GM04503 (cell line): ENCODE measurements at places on chromosomes 16 and 17.

DNA sequence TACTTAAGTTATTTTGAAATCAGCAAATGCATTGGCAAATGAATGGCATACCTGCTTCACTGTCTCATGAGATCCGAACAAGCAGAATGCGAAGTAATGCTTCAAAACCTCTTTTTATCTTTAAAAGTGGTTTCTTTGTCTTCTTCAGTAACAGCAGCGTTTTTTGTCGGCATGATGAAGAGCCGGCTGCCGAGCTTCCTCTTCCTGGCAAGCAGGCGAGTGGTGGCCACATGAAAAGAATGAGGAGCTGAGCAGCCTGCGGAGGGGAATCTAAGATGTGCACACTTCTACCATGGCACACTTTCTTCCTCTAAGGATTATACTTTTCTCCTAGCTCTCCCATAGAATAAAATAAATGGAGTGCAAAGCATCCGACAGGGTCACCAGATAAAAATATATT is 42.4 kb upstream of the AKTIP start:
- DNase-seq = no peak

GRCh38 chr16:82523815-82524214 is 103.0 kb upstream of the CDH13 start:
- DNase-seq = no peak

DNA sequence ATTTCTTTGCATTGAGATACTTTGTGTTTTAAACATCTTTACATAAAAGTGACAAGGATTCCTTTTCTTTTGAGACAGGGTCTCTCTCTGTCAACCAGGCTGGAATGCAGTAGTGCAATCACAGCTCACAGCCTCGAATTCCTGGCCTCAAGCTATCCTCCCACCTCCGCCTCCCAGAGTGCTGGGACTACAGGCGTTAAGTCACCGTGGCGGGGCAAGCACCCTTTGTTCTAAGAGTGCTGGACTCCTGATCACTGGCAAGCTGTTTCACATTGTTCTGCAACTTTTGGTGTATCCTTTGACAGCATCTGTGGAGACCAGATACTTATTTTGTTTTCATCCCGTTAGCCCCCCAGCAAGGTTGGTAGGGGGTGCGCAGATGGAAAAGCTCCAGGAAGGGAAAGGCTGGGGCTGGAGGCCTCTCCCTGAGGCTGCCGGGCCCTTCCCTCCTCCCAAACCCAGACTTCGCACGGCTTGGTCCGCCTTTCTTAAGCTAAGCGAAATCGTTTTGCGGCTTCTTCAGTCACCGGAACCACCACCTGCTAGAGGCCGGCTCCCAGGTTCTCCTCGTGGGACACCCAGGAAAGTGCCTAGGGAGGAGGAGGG is 1.1 kb downstream of the ST6GALNAC2 start:
- DNase-seq = no peak

GRCh38 chr16:27515874-27516353 is 33.8 kb downstream of the GTF3C1 start:
- no peak for DNase-seq

DNA sequence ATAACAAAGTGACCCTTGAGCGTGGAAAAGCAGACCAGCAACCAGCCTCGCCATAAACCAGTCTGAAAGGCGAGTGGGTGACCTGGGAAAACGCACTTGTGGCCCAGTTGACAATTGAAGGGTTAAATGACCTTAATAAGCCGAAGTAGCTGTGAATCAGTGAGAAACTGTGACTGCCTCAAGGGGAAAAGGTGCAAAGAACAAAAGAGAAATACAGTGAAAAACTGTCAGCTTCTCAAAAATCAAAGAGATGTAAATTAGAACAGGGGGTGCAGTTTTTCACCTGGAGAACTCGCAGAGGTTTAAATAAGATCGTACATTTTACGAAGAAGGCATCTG is 124.1 kb downstream of the CMIP start:
- DNase-seq = no peak

- no peak for DNase-seq
Measured at GRCh38 chr17:7476494-7476893, 2.9 kb downstream of the ZBTB4 start.

DNA sequence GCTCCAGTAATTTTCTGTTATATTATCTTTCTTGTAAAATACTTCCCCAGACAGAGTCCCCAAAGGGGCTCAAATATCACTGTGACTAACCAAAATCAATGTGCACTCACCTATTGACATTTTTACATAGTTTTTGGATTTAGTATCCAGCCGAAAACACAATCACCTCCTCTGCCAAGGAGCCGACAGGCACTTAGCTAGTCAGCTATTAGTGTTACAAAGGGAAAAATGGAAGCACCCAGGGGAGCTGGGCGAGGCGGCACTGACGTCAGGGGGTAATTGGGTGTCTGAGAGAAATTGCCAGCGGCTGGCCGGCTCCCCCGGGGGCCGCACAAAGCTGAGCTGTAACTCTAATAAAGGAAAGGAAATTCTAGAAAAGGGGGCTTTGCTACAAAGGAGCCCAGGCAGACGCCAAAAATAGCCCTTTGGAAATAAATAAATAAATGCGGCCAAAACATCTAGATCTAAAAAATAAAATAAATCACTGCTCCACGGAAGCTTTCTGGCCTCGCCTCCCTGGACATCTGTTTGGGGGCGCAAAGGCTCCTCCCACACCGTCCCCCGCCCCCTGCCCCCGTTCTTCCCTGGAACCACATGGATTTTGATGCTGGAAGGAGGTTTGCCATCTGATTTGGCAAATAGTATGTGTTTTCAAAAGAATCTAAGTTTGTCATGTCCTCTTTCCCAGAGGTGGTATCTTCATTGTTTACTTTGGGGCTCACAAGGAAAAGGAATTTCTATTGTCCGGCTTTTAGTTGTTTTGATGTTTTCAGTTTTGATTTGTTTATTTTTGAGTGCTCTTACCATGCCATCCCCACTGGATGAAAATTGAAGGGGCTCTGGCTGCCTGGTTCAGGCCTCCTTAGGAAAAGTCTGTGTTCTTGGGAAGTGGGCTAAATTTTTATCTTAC is 156.7 kb downstream of the ZNF423 start:
- DNase-seq = no peak

GRCh38 chr16:76268824-76269223 is 8.4 kb upstream of the CNTNAP4 start:
- no peak for DNase-seq

GRCh38 chr17:35879773-35880654 is at the start of gene CCL5:
Gene CCL5 (minus strand): TSS chr17:35880360.
- DNase-seq = no peak

GRCh38 chr17:75822119-75822799 is 21.9 kb downstream of the UNC13D start:
- DNase-seq = no peak

GRCh38 chr16:2151188-2152091 is 3.0 kb downstream of the RAB26 start:
- no peak for DNase-seq

DNA sequence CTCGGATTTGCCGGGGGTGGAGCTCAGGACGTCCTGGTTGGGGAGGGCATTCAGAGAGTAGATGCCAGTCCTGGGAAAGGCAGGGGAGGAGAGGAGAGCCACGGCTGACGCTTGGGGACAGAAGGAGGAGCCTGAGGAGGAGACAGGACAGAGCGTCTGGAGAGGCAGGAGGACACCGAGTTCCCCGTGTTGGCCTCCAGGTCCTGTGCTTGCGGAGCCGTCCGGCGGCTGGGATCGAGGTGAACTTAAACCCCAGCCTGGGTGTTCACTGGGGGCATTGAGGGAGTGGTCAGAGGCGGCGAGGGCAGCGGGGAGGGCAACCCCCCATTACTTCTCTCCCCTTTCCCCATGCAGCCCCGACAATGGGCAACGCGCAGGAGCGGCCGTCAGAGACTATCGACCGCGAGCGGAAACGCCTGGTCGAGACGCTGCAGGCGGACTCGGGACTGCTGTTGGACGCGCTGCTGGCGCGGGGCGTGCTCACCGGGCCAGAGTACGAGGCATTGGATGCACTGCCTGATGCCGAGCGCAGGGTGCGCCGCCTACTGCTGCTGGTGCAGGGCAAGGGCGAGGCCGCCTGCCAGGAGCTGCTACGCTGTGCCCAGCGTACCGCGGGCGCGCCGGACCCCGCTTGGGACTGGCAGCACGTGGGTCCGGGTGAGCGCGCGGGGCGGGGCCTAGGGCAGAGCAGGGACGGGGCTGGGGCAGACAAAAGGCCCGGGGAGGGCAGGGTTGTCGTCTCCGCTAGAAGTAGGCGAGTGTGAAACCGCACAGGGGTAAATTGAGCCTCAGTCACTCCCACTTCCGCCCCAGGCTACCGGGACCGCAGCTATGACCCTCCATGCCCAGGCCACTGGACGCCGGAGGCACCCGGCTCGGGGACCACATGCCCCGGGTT is 3.7 kb downstream of the NOL3 start:
- DNase-seq = peak; percentile 37

- DNase-seq = no peak
Measured at GRCh38 chr17:14791221-14791620, 473.9 kb downstream of the PMP22 start.

- DNase-seq = no peak
Measured at GRCh38 chr17:7977039-7977438, 25.4 kb upstream of the GUCY2D start.

DNA sequence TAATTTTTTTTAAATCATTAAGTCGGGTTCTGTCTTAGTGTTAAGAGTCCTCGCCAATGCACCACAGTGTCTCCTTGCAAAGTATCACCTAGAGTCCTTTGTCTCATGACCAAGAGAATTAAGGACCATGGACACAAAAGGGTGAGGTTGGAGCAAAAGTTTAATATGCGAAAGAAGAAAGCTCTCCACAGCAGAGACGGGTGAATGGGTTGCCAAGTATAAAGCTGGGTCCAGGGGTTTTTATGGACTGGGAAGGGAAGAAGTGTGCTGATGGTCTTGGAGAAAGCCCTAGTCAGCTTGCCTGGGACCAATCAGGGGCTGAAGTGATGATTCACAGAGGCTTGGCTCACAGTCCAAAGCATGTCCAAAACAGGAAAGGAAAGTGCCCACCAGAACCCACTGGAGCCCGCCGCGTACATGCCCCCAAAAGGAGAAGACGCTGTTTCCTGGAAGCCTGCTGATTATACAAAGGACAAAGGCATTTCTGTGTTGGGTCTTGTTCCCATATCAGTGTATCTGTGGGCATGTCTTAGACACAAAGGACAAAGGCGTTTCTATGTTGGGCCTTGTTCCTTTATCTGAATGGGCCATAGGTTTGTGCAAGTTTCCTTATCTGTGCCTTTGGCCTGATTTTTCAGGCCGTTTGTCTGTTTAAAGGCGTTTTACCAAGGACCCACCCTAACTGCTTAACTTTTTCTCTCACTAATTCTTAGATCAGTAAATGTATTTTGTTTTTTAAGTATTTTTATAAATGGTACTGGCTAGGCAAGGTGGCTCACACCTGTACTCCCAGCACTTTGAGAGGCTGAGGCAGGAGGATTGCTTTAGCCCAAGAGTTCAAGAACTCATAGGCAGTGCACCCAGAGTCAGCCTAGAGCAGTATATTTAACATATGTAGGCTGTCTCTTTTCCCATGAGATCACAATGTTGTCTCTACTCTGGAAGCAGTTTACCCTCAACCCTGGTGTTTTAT is 28.7 kb upstream of the ATF7IP2 start:
- no peak for DNase-seq

- no peak for DNase-seq
Measured at GRCh38 chr17:21019976-21020586, 22.7 kb downstream of the USP22 start.
